ENCODE measurements at places on chromosomes 7 and 10. TPM values are rescaled to one million over a fixed set of nuclear protein-coding genes. Genes with fewer than 3 reads are reported as not detected.

Gene SMC3
- total RNA-seq = 20.0 TPM

Gene COL17A1
- under 0.01 TPM for total RNA-seq

Gene LRRC4
- 0.29 TPM for total RNA-seq

Gene CALML3
- total RNA-seq = not detected

Gene NXPH1
- total RNA-seq = not detected

Gene BTBD16
- total RNA-seq = not detected

Gene ZNF736
- 14.4 TPM for total RNA-seq

Gene MYPN
- 1.8 TPM for total RNA-seq

Gene MET
- total RNA-seq = 55.0 TPM

Gene HTR5A
- not detected for total RNA-seq

Gene CCDC71L
- 31.5 TPM for total RNA-seq

Gene ASAH2
- 0.36 TPM for total RNA-seq

Data from osteoblast (primary cell).